ENCODE measurements at places on chromosomes 1 and 21.
A peak's percentile ranks its signal among the peaks of the same experiment; 100 is the strongest.

DNA sequence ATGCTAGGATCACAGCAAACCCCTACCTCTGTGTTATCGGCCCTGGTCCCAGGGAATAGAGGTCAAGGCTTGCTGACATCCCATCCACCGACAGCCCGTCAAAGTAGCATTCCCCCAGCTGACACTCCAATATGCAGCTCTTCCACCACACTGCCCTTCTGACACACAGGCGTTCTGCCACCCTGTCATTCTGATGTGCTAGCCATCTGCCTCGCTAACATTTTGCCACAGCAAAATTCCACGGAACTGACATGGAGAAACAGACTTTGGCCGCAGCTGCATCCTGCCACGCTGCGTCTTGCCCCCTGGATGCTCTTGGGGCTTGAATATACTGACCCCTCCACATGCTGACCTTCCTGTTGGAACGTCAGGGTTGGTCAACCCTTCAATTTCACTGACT is 163.2 kb upstream of the CSF3R start:
- no peak for DNase-seq

GRCh38 chr1:116891396-116892079 is 18.2 kb upstream of the PTGFRN start:
- DNase-seq = no peak

DNA sequence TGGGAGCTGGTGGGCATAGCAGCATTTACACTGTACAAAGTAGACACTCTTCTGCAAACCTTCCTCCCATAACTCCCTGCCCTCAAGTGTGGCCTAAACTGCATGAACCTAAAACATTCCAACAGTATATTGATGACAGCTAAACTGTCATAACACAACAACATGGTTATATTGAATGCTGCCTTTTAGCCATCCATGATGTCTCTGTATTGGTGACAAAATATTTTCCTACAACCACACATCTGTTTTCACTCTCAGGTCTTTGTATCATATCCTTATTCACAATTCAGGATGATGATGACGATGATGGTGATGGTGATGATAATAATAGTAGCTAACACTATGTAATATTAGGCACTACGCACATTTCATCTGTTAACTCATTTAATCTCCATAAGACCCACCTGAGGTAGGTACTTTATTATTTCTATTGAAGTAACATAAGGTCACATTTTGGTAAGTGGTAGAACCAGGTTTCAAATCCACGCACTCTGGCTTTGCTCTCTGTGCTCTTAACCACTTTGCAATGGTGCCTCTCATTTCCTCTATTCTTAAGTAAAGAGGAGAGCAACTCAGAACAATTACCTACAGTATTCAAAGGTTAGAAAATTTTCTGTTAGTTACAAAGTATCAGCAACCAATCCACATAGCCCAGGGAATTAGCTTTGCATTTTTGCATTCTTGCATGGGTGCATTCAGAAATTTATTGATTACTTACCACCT is 185.1 kb upstream of the LMO4 start:
- no peak for DNase-seq

GRCh38 chr1:121408354-121408753 is 223.6 kb downstream of the SRGAP2C start:
- no peak for DNase-seq

DNA sequence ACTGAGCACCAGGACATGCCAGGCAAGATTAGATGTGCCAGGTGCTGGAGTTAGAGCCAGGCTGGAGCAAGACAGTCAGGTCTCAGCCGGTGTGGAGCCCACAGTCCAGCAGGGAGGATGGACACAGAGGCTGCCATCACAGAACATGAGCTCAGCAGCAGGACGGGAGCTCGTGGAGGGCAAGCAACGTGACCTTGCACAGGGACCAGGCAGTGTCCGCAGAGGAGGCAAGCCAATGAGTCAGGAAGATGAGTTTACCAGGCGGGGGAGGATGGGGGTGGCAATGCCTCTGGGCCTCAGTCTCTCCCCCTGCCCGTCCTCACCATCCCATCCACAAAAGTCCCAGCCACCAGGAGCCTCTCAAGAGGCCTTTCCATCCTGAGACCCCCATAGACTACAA is 20.7 kb upstream of the ZC3H12A start:
- DNase-seq = no peak

- DNase-seq = no peak
Measured at GRCh38 chr1:39676948-39677548, 5.1 kb upstream of the NT5C1A start.

DNA sequence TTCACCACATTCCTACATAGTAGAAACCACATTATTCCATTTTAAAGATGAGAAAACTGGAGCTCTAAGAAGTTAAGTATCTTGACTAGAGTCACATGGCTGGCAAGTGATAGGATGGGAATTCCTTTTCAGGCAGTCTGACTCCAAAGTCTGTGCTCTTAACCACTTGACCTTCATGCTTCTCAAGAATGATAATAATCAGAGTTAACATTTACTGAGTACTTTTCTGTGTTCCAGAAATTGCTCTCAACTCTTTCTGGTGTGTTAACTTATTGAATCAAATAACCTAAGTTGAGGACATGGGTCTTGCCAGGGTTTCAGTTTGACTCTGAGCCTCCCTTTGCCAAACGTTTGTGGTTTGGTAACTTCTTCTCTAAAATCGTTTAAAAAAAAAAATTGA is 169.4 kb downstream of the RASAL2 start:
- no peak for DNase-seq

- no peak for DNase-seq
Measured at GRCh38 chr1:160156361-160156760, 5.0 kb downstream of the ATP1A4 start.

- no peak for DNase-seq
Measured at GRCh38 chr1:18090636-18091035, 17.0 kb upstream of the IGSF21 start.

DNA sequence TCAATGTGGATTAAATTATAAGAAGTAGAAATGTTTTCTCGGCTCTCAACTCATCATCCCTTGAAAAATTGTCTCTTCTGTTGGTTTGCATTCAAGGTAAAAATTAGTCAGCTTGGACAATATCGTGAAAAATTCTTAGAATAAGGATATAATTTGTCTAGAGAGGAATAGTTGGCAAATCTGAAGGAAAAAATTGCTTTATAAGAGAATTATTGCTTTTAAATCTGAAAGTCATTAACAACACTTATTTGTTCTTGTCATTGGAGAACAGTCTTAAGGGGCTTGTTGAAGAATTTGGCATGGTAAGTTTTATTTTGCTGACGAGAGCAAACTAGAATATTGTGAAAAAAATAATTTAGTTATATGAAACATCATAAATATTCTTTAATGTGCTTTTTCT is 26.4 kb downstream of the ANGPTL1 start:
- no peak for DNase-seq

GRCh38 chr1:35586808-35587207 is 13.7 kb downstream of the TFAP2E start:
- DNase-seq = no peak

DNA sequence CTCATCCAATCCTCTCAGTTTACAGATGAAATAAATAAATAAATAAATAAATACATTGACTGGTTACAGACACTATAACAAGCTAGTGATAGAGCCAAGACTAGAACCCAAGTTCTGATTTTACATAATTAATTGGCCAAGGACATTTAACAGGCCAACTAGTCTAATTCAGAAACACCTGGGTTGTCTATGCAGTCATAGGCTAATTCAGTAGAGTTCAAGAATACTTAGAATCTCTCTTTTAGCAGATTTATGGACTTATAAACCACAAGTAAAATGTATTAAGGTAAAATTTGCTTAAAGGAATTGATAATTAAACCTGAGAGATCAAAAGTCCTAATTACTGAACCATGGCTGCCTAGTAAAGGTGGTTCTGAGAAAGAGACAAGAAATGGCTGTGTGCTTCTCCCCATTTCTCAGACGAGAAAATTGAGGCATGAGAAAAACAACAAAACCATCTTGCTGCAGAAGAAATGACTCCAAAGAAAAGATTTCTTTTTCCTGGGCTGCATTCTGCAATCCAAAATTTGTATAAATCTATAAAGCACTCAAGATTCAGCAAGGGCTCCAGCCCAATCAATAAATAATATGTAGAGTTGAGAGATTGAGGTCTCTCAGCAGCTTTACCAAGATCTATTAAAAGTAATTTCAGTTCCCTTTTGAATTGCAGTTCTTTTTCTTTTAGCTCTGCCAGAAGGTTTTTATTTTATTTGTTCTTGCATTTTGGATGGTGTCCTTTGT is 98.3 kb downstream of the DUSP10 start:
- no peak for DNase-seq

DNA sequence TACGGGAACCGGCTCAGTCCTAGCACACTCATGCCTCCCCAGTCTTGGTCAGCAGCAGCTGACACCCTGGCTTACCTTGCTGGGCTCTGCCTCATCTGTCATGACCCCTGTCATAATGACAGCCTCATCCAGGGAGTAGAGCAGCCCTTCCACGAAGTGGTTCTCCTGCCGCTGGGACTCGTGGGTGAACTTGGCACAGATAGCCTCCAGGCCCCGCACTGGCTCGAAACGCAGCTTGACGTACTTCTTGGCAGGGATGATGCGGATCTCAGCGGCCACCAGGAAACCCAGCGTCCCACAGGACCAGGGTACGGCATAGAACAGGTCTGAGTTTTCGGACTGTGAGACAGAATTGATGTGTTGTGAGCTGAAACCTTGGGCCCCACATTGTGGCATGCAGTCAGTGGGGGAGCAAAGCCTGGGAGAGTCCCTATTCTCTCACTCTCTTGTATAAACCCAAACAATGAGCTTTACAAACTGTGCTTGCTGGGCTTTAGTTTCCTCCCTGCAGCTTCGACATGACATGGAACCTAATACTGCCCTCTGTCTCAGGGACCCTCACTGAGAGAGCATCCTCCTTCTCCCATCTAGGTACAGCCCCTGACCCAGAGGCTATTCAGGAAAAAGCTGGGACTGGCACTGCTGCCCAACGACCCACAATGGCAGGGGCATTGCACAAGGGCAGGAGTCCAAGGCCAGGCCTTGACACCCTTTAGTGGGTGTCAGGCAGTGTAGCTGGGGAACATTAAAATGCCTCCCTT is 15.5 kb downstream of the DHCR24 start:
- no peak for DNase-seq

GRCh38 chr1:12810691-12811408 is 19.7 kb downstream of the PRAMEF1 start:
- no peak for DNase-seq

- no peak for DNase-seq
Measured at GRCh38 chr1:226903819-226904716, 33.7 kb downstream of the PSEN2 start.

GRCh38 chr1:169946206-169946605 is 52.5 kb upstream of the SCYL3 start:
- DNase-seq = no peak

DNA sequence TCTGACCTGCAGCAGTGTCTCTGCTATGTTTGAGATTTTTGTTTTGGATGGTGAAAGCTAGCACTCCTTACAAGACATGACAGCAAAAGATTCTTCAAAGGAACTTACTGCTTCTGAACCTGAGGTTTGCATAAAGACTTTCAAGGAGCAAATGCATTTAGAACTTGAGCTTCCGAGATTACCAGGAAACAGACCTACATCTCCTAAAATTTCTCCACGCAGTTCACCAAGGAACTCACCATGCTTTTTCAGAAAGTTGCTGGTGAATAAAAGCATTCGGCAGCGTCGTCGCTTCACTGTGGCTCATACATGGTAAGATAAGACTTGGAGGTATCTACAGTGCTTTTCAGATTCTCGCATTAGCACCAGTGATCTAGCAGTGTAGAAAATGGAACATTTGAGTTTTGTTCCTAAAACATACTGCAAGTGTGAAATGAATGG is 200.2 kb downstream of the PDE4B start:
- no peak for DNase-seq

DNA sequence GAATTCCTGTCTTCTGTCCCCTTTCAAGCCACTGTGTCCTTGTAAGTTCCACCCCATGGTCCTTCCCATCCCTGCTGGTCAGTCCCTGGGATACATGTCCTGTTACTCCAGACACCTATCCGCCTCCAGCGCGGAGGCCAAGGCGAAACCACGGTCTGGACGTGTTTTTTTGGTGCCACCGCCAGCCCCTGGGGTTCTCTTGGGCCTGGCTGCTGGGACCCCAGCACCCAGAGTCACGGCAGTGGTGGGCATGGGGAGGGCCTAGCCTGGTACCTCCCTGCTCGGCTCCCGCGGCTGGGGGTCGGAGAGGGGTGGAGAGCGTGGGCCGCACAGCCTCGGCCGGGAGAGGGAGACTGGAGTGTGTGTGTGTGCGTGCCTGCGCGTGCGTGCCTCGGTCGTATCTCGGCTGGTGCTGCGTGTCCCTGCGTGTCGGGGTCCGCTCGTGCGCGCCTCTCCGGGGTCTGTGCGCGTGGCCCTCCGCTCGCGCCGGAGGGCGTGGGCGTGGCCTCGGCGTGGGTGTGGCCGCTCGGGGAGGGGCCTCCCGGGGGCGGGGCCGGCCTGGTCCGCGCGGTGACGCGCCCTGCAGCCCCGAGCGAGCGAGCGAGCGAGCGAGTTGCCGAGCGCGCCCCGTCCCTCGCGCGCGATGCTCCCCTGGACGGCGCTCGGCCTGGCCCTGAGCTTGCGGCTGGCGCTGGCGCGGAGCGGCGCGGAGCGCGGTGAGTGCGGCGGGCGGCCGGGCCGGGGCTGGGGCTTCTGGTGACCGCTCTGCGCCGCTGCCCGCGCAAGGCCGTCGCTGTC is at the start of gene VWA1:
VWA1 (plus strand) TSS at position 585 of the 798 bp plus-strand sequence; CDS start at position 644, 59 bp downstream.
- DNase-seq = peak; percentile 57

GRCh38 chr1:201764166-201764565 is 64.8 kb upstream of the IPO9 start:
- DNase-seq = no peak

- DNase-seq = no peak
Measured at GRCh38 chr21:27756191-27756590, 789.3 kb upstream of the ADAMTS5 start.

DNA sequence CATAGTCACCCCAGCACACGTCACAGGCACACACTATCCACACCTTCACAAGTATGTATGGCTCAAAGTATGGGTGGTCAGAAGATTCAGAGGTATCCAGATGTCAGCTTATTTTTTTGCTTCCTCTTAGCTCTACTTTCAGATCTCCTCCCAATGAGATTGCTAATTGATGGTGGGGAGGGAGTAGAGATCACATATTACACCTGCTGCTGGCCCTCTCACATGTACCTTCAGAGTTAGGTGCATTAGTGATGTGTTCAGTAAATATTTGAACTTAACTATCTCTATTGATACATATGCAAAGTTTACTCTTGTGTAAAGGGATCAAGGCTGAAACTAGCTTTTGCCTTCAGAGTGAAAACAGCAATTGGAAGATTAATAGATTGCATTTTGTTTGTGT is 262.6 kb downstream of the PCP4 start:
- DNase-seq = no peak

GRCh38 chr1:38561725-38562124 is 297.8 kb downstream of the RRAGC start:
- DNase-seq = no peak

DNA sequence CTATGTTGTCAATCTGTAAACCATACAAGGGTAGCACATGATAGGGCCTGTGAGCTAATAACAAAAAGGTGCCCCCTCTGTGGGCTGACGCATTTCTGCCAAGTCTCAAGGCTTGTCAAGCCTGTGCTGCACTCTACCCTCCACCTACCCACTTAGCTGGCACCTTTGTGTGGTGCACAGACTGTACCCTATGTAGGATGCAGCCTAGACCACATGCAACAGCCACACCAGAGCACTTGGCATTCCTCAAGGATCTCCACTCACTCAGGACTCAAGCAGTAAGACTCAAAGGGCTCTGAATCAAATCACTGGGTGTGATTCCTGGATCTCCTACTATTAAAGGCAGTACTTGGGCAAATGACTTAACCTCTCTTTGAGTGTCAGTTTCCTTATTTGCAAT is 133.5 kb downstream of the BEND5 start:
- DNase-seq = no peak

GRCh38 chr1:221708987-221709386 is 32.9 kb downstream of the DUSP10 start:
- DNase-seq = peak; percentile 80

GRCh38 chr1:197965132-197965840 is 48.1 kb downstream of the LHX9 start:
- no peak for DNase-seq
